HuH-7.5 (cell line): ENCODE measurements at places on chromosomes 12 and 14.
A peak's percentile ranks its signal among the peaks of the same experiment; 100 is the strongest.

DNA sequence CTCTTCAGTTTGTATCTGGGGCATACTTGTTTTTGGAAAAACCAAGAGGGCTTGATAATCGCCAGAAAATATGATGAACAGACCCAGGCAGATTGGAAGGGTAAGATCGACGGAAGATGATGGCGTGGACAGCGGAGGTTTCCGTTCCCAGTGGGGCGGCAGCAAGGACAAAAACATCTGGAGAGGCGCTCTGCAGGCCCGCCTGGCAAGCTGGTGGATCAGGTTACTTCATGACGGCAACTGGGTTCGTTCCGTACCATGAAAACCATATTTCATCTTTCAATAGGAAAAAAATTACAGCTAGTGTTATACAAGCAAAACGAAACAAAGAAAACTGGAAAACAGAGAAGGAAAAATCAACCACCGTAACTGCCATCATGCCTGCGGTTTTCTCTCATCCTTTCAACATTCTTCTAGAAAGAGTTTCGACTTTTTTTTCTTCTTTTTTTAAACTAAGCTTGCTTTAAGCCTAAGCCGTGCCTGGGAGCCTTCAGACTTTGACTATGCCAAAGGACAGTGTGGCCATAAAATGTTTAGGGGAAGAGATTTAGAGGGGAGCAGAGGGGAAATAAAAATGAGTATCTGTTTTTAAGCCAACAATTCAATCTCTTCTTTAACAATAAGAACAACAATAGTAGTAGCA lies 210.5 kb downstream of the FOXN3 start:
- no peak for DNase-seq

GRCh38 chr14:83255015-83255726 lies 1721.5 kb upstream of the SEL1L start:
- DNase-seq, result no peak

DNA sequence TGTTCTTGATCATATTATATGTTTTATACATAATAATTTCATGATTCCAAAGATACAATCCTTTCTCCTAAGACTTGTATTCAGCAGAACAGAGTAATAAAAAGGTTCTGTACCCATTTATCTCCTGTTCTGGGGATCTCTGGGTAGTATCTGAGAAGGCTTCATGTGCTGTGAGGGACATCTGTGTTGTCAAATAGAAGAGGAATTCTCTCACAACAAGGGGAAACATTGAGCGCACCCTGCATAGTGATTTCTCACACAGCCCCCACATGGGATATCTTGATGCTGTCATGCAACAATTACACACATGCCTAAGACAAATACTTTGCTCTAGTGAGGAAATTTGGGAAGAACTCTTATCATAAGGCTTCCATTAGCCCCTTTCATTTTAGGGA lies 101.8 kb upstream of the ATF1 start:
- DNase-seq, result no peak

- no peak for DNase-seq
Measured at GRCh38 chr14:95077345-95077744, 80.0 kb downstream of the DICER1 start.

- peak; percentile 90 for DNase-seq
Measured at GRCh38 chr12:122965851-122966742, at the start of gene ABCB9. TSS of gene ABCB9 (minus strand) at chr12:122966463. CDS start at chr12:122960235, 6,228 bp downstream.

- DNase-seq, result peak; percentile 15
Measured at GRCh38 chr14:29710015-29710414, 217.6 kb downstream of the PRKD1 start.
